Omental fat pad (tissue), 4 donors: ENCODE measurements at places on chromosomes 3 and 15.

- no peak for DNase-seq
Measured at GRCh38 chr3:104831071-104831470, 535.6 kb upstream of the ALCAM start.

- no peak for DNase-seq
Measured at GRCh38 chr3:116188231-116188785, 257.0 kb downstream of the LSAMP start.

GRCh38 chr15:48940508-48940907 lies 23.2 kb downstream of the SHC4 start:
- no peak for DNase-seq

GRCh38 chr15:57541805-57542504 lies 49.7 kb upstream of the MYZAP start:
- DNase-seq, result peak; percentile 70

DNA sequence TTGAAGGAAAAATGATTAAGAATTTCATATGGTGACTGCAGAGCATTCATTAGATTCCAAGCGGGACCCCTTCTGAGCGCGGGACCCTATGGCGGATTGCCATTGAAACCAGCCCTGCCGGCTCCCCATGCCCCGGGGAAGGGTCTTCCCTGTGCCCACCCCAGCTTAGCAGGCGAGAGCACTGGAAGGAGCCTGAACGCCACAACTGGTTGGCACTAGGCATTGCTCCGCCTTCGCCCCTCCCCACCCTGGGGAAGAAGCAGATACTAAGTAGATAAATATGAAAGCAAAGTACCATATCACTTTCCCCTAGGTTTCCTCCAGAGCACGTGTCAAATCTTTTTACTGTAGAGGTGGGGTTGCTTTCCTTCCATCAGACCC lies 70.7 kb downstream of the CYP19A1 start:
- DNase-seq, result no peak

DNA sequence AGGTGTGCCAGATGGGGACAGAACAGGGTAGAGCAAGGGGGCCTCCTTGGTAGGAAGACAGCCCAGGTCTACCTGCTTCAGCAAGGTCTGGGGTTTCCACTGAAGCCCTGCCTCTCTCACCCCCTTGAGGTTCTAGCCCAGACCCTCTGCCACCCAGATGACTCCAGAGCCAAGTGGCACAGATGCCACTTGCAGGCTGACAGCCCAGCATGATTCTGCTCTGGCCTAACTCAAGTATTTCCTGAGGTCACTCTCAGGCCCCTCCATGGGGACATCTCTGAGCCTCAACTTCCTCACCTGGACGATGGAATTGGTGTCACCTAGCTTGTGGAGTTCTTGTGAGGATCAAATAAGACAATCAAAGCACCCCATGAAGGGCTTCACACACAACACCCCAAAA lies 23.9 kb downstream of the PLXNB1 start:
- DNase-seq, result peak; percentile 19

- DNase-seq, result no peak
Measured at GRCh38 chr3:168083906-168084305, 11.8 kb downstream of the GOLIM4 start.

DNA sequence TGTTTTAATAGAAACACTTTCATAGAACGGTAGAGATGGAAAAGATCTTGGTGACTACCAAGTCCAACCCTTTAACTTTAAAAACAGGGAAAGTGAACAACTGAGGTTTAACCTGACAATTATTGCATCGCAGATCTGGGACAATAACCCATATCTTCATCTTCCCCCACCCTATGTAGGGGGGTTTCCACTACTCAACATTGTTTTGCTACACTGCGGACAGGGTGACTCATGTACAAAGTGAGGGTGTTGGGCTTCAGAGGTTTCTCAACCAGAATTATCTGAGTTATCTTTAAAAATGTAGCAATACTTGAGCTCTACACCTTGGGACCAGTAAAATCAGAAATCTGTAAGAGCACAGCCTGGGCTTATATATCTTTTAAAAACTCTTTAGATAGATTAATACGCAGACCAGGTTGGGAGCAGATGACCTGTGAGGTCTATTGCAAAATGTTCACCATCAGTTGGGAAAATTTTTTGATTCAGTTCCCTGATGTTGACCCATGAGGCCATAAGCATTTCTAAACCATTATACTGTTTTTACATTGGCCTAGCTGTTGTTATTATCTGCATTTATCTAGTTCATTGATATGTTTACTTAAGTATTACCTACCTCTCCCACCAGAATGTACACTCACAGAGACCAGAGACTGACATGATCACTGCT lies 103.6 kb upstream of the ICE2 start:
- DNase-seq, result no peak

DNA sequence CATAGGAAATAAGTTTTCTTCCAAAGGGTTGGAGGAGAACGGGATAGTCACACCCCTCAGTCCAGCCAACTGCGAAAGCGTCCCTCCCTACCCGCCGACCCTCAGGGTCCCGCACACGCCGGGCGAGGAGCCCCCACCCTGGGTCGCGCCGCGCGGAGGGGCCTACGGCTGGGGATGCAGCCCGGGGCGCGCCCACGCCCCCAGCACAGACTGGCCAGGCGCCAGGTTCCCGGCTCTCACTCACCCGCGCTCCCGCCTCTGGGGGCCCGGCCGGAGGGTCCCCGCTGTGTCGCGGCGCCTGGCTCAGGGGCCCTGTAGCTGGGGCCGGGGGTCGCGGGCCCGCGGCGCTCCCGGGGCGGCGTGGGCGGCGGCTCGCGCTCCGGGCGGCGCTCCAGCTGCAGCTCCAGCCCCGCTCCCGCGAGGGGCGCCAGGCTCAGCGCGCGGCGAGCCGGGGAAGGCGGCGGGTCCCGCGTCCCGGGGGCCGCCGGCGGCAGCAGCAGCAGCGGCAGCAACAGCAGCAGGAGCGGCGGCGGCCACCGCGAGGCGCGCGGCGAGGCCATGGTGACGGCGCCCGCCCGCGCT lies 375 bp downstream of the HEG1 start:
- no peak for DNase-seq

- no peak for DNase-seq
Measured at GRCh38 chr3:170079536-170080165, 41.9 kb downstream of the GPR160 start.

DNA sequence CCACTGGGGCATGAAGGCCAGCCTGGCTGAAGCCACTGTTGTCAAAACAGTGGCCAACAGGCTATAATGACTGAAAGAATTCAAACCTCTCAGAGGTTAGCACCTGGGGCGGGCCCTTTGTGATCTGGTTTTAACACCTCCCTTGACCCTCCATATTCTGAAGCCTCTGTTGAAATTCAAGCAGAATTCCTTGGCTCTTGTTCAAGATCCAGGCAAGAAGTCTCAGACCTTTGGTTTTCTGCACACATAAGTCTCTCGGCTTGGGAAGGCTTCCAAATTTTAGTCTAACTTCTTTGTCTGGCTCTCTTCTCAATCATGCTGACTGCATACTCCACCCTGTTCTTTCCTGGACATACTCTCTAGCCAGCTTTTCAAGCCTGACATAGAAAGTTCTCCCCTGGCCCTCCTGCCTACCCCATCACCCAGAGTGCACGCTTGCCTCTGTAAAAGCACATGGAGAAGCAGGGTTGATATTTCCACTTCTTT lies 144.5 kb downstream of the PDZRN3 start:
- no peak for DNase-seq

DNA sequence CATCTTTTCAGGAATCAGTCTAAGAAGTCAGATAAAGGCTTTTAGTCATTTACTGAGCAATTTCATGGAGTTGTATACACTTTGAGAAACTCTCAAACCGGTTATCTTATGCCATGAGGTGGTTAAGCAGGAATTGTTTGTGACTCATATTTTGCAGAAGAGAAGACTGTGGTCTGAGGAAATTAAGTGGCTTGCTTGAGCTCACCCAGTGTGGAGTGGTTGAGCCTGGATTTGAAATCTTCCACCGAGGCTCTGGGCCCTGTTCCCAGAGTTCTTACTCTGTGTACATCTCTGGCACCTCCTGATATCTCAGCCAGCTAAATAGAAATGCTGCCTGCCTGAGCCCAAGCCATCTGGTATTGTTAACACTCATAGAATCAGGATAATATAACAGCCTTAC lies 37.8 kb upstream of the BCL6 start:
- no peak for DNase-seq

DNA sequence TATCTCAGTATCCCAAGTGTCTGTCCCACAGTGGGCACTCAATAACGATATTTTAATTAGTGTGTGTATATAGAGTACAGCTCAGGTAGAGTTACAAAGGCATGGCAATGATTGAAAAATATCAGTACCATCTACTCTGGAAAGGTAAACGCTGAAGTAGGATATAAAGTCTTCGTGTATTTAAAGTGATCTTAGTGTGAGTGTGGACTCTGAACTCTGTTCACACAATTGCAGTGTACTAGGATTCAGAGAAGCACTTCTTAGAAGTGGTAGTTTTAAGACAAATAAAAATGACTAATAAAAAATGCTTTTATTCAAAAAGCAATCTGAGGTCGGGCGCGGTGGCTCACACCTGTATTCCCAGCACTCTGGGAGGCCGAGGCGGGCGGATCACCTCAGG lies 62.9 kb upstream of the RAP2B start:
- no peak for DNase-seq

DNA sequence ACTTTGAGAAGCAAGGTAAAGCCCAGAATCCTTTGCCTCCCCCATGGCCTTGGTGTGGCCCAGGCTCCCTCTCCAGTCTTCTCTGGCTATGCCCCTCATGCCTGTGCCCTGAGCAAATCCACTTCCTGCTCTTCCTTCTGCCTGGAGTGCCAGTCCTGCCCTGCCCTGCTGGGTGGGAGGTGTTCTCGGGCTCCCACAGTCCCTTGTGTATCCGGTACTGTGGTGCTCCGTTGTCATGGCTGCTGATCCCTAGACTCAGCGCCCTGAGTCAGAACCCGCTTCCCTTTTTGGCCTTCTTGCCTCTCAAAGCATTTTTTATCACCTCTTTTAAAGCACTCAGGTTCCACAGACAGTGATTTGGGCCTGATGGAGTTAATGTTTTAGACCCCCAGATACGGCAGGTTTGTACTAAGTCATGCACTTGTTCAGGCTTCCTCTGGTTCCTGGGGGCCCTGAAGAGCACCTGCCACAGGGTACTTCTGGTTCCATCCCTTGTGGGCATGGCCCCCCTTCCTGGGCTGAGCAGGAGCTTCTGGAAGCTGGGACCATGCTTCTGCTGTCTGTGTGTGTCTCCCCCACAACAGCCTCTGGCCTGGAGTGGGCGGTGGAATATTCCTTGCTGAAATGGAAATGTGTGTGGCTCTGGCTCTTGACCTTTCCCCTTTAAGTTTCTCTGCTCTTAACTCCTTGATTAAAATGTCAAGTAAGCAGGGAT lies 29.6 kb upstream of the ADAMTS7 start:
- no peak for DNase-seq

- DNase-seq, result no peak
Measured at GRCh38 chr3:79249701-79250100, 518.1 kb downstream of the ROBO1 start.

GRCh38 chr3:190073264-190074008 lies 47.3 kb downstream of the P3H2 start:
- DNase-seq, result no peak

- DNase-seq, result no peak
Measured at GRCh38 chr15:49215768-49216739, 46.0 kb downstream of the GALK2 start.

DNA sequence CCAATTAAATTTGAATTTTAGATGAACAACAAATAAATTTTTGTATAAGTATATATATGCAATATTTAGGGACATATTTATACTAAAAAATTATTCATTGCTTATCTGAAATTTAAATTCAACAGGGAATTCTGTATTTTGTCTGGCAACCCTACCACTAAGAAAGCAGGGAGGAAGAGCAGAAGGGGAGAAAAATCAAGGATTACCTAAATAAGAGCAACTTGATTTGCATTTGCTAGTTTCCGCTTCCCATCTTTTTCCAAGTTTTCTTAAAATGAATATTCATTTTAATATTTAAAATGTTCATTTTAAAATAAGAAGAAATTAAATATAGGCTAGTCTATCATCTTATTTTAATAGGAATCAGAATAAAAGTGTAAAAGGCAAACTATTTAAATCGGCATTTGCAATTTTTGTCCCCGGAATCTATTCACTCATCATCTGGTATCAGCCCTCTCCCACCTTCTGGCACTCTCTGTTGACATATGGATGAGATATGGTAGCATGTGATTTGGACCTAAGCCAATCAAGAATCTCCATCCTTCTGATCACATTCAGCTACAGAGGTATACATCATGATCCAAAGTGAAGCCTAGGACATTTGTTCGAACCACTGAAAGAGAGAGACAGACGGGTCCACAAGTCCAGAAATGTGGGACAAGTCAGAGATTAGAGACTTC lies 82.6 kb downstream of the TRANK1 start:
- no peak for DNase-seq

- DNase-seq, result no peak
Measured at GRCh38 chr3:46466871-46467403, 2.2 kb upstream of the LTF start.

- DNase-seq, result no peak
Measured at GRCh38 chr3:17639257-17639656, 103.2 kb downstream of the TBC1D5 start.

GRCh38 chr3:153246806-153247205 lies 84.8 kb downstream of the RAP2B start:
- DNase-seq, result no peak

DNA sequence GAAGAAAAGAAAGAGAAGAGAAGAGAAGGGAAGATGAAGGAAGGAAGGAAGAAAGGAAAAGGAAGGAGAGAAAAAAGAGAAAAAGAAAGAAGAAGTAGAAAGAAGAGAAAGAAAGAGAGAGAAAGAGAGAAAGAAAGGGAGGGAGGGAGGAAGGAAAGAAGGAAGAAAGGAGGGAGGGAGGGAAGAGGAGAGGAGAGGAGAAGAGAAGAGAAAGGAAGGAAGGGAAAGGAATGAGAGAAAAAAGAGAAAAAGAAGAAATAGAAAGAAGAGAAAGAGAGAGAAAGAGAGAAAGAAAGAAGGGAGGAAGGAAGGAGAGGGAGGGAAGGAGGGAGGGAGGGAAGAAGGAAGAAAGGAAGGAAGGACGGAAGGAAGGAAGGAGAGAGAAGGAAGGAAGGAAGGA lies 217.9 kb upstream of the POU1F1 start:
- DNase-seq, result no peak

DNA sequence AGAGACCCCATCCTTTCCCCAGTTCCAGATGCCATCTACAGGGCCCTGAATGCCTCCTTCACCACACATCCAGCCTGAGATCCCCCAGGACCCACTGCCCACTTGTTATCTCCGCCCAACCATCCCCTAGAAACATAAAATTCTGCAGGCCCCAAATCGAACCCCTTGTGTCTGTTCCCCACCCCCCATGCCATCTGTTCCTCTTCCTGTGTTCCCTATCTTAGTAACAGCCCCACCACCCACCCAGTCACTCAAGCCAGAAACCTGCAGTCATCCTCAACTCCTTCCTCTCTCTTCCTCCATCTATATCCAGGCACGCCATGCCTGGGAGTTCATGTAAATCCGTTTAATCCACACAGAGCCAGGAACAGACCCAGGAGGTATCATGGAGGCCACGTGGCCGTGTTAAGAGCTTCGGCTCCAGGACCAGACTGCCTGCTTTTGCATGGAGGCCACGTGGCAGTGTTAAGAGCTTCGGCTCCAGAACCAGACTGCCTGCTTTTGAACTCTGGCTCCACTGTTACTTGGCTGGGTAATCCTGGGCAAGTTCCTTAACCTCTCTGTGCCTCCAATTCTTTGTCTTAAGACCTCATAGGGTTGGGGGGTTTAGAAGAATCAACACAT lies 4.8 kb downstream of the CSRNP1 start:
- DNase-seq, result no peak
